ENCODE measurements at places on chromosomes 1 and 21. TPM values are rescaled to one million over a fixed set of nuclear protein-coding genes. Genes with fewer than 3 reads are reported as not detected.

Gene NHLH1
- total RNA-seq = 0.42 TPM

Gene KRTAP11-1
- total RNA-seq = not detected

Gene SH3D21
- total RNA-seq = 2.6 TPM

Gene ZMYND12
- total RNA-seq = 1.3 TPM

Gene NBL1
- total RNA-seq = 126 TPM

Gene THEM5
- not detected for total RNA-seq

Gene C1QA
- total RNA-seq = 347 TPM

Gene SHISA4
- 10.3 TPM for total RNA-seq

Gene NR1I3
- total RNA-seq = not detected

Gene S100A7A
- not detected for total RNA-seq

Gene EPHB2
- 5.7 TPM for total RNA-seq

Gene TRPM2
- 12.0 TPM for total RNA-seq

Gene C2CD4D
- not detected for total RNA-seq

Gene ITGB3BP
- total RNA-seq = 8.1 TPM

Gene PADI3
- not detected for total RNA-seq

Gene CYB5RL
- 5.2 TPM for total RNA-seq

Gene MASP2
- total RNA-seq = not detected

Gene ELF3
- total RNA-seq = 1.9 TPM

Gene RXFP4
- total RNA-seq = not detected

Gene ZNF683
- total RNA-seq = not detected

Gene HCRTR1
- 0.39 TPM for total RNA-seq
